ENCODE measurements at places on chromosomes 6 and 20.

DNA sequence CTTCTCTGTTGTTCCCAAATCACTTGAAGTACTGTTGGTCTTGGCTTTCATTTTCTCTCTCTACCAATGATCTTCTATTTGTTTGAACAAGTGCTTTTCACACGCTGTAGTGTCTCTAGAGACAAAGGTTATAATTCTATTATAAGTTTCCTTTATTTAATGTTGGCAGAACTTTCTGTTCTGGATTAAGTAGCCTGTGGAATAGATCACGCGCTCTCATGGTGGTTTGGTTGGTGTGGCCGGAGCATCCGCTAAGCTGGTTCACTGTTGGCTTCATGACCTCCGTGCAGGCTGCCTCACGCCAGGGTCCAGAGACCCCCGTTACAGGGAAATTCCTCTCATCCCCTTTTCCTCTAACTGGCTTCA is 30.9 kb upstream of the KIF25 start:
- DNase-seq = no peak

- no peak for DNase-seq
These were observed 47.8 kb upstream of the TAGAP start for GRCh38 chr6:159092631-159093030.

GRCh38 chr6:161901740-161902426 is 628.0 kb upstream of the AGPAT4 start:
- no peak for DNase-seq

- DNase-seq = no peak
These were observed 168.2 kb downstream of the SMOC2 start for GRCh38 chr6:168609026-168609685.

DNA sequence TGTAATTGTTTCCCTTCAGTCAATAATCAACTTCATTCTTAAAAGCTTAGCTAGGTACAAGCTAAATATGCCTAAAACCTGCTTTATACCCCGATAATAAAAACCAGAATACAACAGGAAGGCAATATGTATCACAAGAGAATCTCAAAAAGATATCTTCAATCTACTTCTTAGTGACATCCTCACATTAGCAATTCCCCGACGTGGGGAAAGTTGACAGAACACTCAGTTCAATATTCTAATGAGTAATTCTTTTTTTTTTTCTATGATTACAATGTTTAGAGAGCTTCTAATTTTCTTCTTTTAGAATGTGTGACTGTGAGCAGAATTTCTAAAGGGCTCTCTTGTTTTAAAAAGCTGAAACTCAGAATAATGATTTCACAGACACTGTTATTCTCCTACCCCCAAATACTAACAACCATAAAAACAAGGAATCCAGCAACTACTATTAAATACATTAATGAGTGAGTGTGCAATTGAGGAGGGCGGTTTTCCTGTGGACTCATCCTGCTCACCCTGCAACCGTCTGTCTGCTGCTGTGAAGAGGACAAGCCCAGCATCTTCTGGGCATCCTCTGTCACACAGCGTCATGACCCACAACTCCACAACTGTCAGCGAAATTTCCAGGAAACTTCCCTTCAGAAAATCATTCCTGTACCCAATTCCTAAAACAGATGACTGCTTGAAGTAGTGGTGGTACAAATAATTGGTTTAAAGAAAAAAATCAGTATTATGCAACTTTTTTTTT is 68.1 kb downstream of the DTNBP1 start:
- DNase-seq = no peak

DNA sequence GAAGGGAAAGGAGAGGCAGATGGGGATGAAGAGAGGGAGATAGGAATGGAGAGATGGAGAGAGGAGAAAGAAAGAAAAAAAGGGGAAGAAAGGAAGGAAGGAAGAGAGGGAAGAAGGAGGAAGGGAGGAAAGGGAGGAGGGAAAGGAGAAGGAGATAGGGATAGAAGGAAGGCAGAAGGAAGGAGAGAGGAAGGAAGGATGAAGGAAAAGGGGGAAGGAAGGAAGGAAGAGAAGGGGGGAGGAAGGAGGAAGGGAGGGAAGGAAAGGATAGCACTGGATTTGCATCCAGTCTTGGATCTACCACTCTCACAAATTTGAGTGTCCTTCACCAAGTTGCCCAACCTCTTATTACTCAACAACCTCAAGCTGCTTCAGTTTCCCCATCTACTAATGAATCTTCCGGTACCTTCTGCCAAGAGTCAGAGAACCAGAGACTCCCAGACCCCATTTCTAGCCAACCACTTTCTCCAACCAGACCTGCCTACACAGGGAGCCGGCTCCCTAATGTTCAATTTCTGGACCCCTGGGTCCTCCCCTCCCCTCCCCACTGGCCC is 79.7 kb upstream of the FOXP4 start:
- DNase-seq = no peak

DNA sequence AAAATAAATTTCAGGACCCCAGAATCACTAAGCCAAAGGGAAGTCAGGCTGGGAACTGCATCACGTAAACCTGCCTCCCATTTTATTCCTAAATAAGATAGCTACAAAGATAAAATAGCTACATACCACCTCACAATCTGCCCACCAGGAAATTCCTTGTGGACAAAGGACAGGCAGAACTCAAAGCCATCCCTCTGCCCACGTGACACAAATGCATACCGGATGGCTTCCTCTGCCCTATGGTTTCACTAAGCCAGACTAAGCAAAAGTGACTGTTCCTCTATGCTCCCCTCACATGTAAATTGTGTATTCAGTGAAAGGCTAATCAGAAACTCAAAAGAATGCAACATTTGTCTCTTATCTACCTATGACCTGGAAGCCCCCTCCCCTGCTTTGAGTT is 15.0 kb downstream of the MBOAT1 start:
- no peak for DNase-seq

GRCh38 chr6:144259986-144260385 is 25.1 kb upstream of the UTRN start:
- DNase-seq = no peak

DNA sequence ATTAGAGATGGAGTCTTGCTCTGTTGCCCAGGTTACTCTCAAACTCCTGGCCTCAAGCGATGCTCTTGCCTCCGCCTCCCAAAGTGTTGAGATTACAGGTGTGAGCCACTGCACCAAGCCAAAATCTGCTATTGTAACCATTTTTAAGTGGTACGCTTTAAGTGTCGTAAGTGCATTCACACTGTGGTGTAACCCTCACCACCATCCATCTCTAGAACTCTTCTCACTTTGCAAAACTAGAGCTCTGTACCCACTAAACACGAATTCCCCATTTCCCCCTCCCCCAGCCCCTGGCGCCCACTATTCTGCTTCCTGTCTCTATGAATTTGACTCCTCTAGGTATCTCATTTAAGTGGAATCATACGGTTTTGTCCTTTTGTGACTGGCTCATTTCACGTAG is 2.8 kb upstream of the FAM83C start:
- no peak for DNase-seq

DNA sequence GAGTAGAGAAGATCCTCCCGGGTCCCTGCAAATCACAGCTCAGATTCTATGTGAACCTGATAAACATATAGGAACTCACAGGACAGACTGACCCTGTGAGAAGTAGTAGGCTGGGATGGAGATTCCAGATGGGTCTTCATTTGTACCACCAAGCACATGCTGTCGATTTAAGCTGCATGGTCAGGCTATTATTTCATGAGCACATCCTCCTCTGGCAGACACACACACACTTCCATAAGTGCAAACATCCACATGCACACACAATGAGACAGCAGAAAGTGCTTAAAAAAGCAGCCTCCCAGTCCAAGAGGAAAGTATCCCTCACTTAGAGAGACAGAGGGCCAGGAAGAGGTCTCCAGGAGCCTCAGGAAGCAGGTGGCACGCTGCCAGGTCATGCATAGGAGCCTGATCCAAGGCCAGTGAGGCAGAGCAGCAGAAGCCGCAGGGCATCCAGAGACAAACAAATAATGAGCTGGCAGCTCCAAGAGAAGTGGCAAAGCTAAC is 131.8 kb downstream of the UNC5CL start:
- DNase-seq = peak; percentile 75

DNA sequence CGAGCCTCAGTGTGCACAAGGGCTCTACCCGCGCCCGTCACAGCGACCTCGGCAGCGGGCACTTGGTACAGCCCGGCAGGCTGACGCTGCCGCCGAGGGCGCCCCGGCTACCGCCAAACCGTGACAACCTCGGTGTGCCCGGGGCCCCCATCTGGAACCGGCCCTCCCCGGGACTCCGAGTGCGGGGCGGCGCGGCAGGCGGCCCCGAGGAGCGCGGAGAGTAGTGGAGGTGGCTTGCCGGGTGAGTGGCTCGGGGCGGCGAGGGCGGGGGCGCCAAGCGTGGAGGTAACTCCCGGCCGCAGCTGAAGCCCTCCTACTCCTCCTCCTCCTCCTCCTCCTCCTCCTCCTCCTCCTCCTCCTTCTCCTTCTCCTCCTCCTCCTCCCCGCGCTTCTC is at the start of gene ISM1:
TSS of gene ISM1 (plus strand) at position 371 of the 394 bp plus-strand sequence. CDS start 503 bp downstream, outside the sequence.
- DNase-seq = no peak

DNA sequence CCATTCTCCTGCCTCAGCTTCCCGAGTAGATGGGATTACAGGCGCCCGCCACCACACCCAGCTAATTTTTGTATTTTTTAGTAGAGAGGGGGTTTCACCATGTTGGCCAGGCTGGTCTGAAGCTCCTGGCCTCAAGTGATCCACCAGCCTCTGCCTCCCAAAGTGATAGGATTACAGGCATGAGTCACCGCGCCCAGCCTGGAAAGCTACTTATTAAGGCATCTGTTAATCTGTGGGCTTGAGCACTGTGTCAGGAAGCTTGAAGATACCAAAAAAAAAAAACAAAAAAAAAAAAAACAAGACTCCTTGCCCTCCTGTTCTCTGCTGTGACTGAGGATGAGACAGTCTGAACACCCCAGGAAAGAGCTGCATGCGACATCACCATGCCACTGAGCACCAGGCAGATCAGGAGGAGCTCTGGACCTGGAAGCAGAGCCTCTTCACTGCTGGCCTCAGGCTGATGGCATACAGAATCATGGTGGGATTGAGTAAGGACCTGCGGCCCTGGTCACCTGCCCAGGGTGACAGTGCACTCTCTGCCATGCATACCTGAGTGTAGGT is 166.5 kb upstream of the SNX9 start:
- DNase-seq = no peak

DNA sequence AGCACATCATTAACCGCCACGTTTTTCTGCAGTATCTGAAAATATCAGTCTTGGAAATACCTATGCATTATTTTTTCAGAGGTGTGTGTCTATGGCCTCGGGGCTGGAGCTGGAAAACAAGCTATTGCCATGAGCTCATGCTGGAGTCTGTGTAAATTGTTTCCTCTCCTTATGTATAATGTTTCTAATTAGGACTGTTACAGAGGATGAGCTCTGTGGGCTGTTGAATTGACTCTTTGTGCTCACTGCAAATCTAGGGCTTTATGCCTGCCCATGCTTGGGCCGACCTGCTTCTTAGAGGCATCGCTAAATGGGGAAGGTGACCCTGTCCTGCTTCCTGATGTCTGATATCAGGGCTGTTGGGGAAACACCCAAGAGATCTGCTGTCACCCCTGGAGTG is 80.8 kb upstream of the SLC22A16 start:
- DNase-seq = no peak

- DNase-seq = no peak
These were observed 3.2 kb downstream of the SLC22A23 start for GRCh38 chr6:3453413-3454272.

DNA sequence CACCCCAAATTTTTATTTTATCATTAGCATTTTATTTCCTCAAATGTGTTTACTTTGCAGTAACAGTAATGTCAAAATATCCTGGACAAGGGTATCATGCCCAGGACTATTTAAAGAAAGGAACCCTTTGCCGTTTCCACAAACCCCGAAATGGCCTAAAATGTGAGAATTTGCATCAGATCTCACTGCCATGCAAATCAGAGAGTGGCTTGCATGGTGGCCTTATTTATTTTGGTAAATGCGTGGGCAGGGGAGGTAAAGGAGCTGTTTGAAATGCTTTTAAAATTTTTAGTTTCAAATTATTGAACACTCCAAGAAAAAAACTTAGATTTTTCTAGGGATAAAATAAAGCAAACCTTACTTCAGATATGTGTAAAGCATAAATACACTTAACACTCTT is 43.8 kb downstream of the ADAT2 start:
- DNase-seq = no peak

DNA sequence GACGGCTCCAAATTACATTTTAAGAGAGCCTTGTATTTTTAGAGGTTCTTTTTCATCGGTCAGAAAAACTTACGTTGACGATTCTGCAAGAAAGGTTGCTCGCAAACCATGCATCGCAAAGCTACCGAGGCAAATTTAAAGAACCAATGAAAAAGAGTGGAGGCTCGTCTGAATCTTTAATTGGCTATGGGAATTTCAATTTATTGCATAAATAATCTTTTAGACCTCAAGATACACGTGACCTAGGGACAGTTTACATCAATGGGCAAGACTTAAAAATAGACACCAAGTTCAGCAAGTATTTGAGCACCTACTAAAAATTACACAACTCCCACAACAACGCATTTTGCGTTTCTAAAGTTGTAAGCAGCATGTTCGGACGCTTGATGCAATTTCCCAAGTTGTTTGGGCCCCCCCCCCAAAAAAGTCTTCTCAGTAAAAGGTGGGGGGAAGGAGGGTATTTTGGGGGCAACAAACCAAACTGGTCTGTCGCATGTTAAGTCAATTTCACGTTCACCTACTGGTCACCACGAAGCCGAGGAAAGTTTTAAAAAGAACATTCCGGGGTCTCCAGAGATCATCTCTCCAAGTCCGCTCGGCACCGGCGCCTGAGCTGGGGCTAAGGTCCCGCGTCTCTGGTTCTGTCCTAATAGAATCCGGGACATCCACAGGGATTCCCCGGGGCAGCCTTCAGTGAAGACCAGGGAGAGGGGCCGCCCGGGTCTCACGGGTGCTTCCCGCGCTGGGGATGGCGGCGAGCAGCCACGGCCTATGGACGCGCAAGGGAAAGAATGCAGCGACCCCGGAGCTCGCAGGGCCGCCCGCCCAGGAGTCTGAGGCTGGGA is 851 bp downstream of the SNX5 start:
- DNase-seq = no peak

DNA sequence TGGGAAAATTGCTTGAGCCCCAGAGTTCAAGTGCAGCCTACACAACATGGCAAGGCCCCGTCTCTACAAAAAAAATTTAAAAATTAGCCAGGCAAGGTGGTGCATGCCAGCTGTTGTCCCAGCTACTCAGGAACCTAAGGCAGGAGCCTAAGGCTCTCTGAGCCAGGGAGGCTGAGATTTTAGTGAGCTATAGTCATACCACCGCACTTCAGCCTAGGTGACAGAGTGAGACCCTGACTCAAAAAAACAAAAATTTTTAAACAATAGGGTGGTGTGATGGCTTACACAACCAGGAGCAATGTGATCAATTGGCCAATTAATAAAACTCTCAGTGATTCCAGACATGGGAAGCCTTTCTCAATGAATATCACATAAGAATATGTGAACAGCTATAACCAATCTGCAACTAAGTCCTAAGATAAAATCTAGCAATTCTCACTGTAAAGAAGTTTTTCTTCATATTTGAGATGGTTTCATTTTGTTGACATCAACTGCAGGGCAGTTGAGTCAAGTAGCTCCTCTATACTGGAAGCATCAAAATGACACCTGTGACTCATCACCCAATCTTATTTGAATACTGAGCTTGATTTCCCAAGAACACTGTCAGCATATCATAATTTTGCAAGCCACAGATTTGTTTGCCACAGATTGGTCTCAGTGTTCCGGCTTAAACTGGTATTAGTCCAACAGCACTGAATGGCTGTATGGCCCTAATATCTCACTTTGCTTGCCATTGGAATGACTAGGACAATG is 169.0 kb upstream of the GJE1 start:
- no peak for DNase-seq

Measured in NCI-H460 (cell line).